Right atrium auricular region (tissue), 2 donors: ENCODE measurements at places on chromosomes 12 and 14. TPM values are rescaled to one million over a fixed set of nuclear protein-coding genes. Genes with fewer than 3 reads are reported as not detected.

Gene ACRBP
- 0.43 TPM for total RNA-seq

Gene SAMD4A
- total RNA-seq = 74.5 TPM

Gene KCNH3
- total RNA-seq = 1.0 TPM

Gene C12orf54
- not detected for total RNA-seq

Gene KLRC4
- total RNA-seq = not detected

Gene HOXC6
- not detected for total RNA-seq

Gene TMEM63C
- not detected for total RNA-seq

Gene NDUFA9
- 40.0 TPM for total RNA-seq

Gene AKAP6
- total RNA-seq = 112 TPM

DNA sequence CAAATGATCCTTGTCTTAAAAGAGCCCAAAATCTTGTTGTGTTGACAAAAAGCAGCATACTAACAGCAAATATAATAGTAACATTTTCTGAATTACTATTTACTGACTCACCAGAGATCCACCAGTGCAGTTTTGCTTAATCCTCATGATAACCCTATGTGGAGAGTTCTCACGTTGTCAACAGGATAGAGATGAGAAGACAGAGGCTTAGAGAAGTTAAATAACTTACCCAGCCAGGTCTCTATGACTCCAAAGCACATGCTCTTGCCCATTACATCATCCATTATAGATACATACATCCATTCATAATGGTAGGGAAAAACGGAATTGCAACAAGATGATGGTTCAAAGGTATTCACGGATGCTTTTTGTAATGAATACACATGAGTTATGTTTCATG, 111.9 kb downstream of the PAX9 start:
- H3K27me3 ChIP-seq = no peaks in the 10 kb centered on the region
- no peaks in the 10 kb centered on the region for H3K4me1 ChIP-seq
- DNase-seq = no peak
- no peaks in the 10 kb centered on the region for H3K36me3 ChIP-seq
- no peak overlapping the region for H3K4me3 ChIP-seq
- H3K27ac ChIP-seq = no peak overlapping the region

DNA sequence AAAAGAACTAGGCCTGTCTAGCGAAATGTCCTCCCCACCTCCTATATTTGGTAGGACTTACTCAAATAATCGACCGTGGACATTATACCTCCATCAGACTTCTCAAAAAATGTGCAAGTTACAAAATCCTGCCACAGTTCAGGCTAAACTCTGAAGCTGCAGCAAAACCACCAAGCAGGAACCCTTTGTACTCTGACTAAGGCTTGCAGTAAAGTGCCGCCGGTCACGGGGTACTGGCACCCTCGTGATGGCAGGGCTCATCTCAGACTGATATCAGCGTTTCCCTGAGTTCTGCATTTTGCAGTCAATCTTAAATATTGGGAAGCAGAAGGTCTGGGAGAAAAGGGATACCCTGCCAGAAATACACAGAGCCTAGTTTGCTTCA, 17.1 kb downstream of the SLC11A2 start:
- H3K27ac ChIP-seq = peak overlapping the region; percentile 75
- peaks cover 44% of the 10 kb centered on the region for H3K4me1 ChIP-seq
- H3K27me3 ChIP-seq = no peaks in the 10 kb centered on the region
- peak overlapping the region; percentile 38 for H3K4me3 ChIP-seq
- H3K36me3 ChIP-seq = peaks cover 27% of the 10 kb centered on the region

DNA sequence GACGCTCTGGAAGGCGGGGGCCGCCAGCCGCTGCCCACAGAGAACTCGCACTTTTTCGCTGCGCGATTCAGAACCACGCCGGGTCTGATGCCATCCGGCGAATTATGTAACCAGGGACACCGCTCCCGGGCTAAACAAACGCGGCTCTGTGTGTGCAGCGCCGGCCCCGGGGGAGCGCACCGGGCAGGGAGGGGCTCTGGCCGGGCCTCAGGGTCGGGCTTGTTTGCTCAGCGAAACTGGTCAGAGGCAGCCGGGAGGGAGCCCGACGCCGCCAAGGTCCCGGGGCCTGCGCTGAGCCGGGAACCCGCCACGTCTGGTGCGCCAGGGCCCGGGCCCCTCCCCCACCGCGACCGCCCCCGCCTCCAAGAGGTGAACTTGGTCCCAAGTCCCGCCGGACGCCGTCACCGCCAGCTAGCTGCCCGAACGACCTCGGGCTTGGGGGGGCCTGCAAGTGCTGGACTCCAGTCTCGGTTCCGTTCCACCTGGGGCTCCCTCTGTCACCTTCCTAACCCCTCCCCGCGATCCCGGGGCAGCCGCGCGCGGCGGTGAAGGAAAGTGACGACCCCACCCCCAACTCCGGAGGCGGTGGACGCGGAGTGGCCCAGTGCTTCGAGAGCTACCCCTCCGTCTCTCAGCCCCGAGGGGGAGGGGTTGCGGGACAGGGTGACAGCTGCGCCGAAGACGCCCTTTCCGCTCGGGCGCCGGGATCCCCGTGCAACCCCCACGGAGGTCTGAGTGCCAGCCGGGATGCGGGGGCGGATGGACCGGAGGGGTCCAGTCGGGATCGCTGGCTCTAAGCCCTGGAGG, 848 bp downstream of the CTDSP2 start:
- H3K4me3 ChIP-seq = peak overlapping the region; percentile 96
- H3K27me3 ChIP-seq = no peaks in the 10 kb centered on the region
- peak overlapping the region; percentile 99 for H3K27ac ChIP-seq
- no peaks in the 10 kb centered on the region for H3K36me3 ChIP-seq
- peak; percentile 85 for DNase-seq

- no peak overlapping the region for H3K27ac ChIP-seq
- no peak overlapping the region for H3K4me3 ChIP-seq
- H3K27me3 ChIP-seq = no peaks in the 10 kb centered on the region
- no peak for DNase-seq
These were observed 47.3 kb downstream of the WDR20 start for GRCh38 chr14:102187044-102187443.

DNA sequence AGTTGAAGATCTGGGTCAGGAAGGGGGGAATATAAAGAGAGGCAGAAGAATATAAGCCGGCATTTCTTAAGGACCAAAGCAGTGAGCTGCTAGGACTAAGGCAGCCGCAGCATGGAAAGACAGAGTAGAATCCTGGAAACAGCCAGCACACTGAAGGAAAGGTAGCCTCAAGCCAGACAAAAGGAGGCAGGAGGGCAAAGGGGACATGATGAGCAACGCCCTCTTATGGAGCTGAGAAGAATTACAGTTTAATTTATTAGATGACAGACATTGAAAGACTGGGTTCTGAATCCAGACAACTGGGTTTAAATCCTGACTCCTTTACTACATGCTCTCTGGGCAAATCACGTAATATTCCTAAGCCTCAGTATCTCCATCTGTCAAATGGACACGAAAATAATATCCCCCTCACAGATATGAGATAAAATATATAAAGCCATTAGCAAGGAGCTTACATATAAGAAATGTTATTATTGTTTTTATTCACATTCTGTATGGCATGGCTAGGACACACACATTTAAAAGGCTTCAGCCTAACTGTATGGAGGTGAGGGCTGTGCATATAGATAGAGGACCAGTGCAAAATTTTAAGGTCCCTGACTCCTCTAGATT, 8.1 kb upstream of the PCED1B start:
- no peak overlapping the region for H3K4me3 ChIP-seq
- no peaks in the 10 kb centered on the region for H3K27me3 ChIP-seq
- no peak for DNase-seq
- no peak overlapping the region for H3K27ac ChIP-seq
- H3K4me1 ChIP-seq = no peaks in the 10 kb centered on the region

- H3K4me1 ChIP-seq = no peaks in the 10 kb centered on the region
- no peak overlapping the region for H3K4me3 ChIP-seq
- H3K27ac ChIP-seq = no peak overlapping the region
- no peak for DNase-seq
These were observed 217.7 kb downstream of the AACS start for GRCh38 chr12:125282921-125283320.

DNA sequence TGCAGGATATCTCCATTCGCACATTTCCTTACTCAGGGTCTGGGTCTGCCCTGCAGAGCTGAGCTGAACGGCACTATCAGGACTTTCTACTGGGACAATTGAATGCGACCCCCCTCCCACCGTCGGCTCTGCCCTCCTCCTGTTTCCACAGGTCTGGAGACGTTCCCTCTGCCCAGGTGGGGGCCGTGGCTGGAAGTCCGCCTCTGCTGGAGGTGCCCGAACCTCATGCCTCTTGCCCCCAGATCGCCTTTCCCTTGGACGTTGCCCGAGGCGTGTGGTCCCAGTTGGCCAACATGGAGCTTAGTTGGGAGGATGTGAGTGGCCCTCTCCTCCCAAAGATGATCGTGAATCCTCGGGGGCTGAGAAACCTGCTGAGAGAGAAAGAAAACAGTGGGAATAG, 21.2 kb upstream of the KLC1 start:
- H3K4me1 ChIP-seq = no peaks in the 10 kb centered on the region
- no peak for DNase-seq
- peak overlapping the region; percentile 6 for H3K4me3 ChIP-seq
- no peaks in the 10 kb centered on the region for H3K36me3 ChIP-seq

GRCh38 chr12:106986135-106986534, 811 bp downstream of the MTERF2 start:
- peaks cover 5% of the 10 kb centered on the region for H3K36me3 ChIP-seq
- H3K27ac ChIP-seq = peak overlapping the region; percentile 95
- H3K27me3 ChIP-seq = no peaks in the 10 kb centered on the region
- H3K4me3 ChIP-seq = peak overlapping the region; percentile 67
- no peak for DNase-seq

- H3K27me3 ChIP-seq = no peaks in the 10 kb centered on the region
- H3K4me3 ChIP-seq = no peak overlapping the region
- DNase-seq = no peak
- no peaks in the 10 kb centered on the region for H3K36me3 ChIP-seq
These were observed 6.4 kb upstream of the CCDC60 start for GRCh38 chr12:119328111-119328510.

DNA sequence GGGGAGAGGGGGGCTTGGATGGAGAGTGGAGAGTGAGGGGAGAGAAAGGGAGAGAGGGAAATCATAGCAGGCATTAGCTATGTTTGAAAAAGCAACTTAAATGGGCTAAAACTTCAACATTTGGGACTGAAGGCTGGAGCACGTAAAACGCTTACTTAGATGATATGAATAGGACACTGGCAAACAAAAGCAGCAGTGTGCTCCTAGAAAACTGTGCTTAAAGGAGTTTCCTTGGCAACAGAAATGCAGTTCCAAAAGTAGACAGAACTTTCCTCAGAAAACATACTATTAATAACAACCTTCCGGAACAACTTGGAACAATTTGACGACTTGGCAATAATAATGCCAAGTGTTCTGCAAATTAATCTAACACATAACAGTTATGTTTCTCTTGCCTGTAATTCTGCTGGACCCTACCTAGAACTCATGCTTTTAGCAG, 235.5 kb upstream of the NPAS3 start:
- DNase-seq = no peak
- peak overlapping the region; percentile 88 for H3K27ac ChIP-seq
- H3K4me3 ChIP-seq = peak overlapping the region; percentile 0
- H3K4me1 ChIP-seq = peaks cover 32% of the 10 kb centered on the region
- H3K36me3 ChIP-seq = no peaks in the 10 kb centered on the region

DNA sequence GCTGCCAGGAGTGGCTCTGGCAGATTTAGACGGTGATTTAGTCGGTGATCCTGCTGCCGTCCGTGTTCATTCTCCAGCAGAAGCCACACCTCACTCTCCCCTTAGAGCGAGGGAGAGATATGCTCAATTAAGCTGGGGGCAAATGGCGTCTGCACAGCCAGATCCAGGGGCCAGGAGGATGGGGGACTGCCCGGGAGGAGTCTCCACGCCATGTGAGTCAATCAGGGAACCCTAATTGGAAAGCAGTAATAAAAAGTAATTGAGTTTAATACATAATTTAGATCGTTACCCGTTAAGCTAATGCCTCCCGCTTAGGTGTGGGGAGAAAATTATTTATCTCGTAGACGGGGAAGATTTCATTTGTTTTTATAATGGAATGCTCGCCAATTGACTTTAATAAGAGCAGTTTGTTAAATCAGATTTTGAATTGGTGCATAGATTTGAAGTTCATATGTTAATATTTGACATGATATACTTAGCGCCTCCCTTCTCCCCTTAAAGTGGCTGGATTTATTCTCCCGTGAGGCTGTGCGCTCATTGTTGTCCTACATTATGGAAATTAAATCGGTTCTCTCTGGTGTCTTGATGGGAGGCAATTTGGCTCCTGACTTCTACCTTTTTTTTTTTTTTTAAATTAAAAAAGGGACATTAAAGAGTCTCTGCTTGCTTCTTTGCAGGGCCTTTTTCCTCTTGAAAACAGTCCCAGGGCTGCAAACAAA, 104.9 kb upstream of the C14orf180 start:
- no peak overlapping the region for H3K27ac ChIP-seq
- no peak for DNase-seq
- no peaks in the 10 kb centered on the region for H3K4me1 ChIP-seq
- H3K36me3 ChIP-seq = no peaks in the 10 kb centered on the region
- no peak overlapping the region for H3K4me3 ChIP-seq

GRCh38 chr14:71135911-71136310, 228.7 kb downstream of the PCNX1 start:
- no peak for DNase-seq
- H3K27me3 ChIP-seq = no peaks in the 10 kb centered on the region
- no peaks in the 10 kb centered on the region for H3K4me1 ChIP-seq
- H3K36me3 ChIP-seq = no peaks in the 10 kb centered on the region

DNA sequence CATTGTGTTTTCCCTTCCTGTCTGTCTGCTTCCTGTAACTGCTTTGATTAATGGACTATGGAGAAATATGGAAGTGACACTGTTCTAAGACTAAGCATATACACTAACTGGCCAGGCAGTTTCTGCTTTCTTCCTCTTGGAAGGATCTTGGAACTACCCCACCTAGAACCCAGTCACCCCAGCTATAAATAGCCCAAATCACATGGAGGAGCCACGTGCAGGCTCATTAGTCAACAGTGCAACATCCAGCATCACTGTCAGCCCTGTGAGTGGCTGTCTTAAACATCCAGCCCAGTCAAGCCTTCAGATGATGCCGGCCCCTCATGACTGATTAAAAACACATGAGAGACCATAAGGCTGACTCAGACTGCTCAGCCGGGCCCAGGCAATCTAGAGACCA, 39.2 kb downstream of the BCAT1 start:
- H3K27me3 ChIP-seq = no peaks in the 10 kb centered on the region
- H3K4me3 ChIP-seq = no peak overlapping the region
- no peak overlapping the region for H3K27ac ChIP-seq
- no peaks in the 10 kb centered on the region for H3K4me1 ChIP-seq

- H3K36me3 ChIP-seq = no peaks in the 10 kb centered on the region
- H3K4me3 ChIP-seq = no peak overlapping the region
- no peaks in the 10 kb centered on the region for H3K27me3 ChIP-seq
- H3K27ac ChIP-seq = no peak overlapping the region
- no peak for DNase-seq
These were observed 181.1 kb downstream of the ASCL1 start for GRCh38 chr12:103138538-103138937.

DNA sequence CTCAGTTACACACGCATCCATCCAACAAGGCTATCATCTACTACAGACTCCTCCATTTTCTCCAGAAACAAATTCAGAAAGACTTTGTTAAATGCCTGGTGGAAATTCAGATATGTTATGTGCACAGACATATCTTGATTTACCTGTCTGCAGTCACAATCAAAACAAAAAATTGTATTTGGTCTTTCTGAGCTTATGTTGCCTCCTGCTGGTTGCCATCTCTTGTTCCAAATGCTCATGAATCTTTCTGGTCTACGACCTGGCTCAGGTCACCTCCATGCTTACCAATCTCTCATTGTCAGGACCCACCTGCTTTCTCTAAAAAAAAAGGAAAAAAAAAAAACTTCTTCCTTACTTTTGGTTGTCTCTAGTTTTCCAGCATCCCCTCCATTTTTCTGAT, 169.2 kb upstream of the PLXNC1 start:
- no peak overlapping the region for H3K4me3 ChIP-seq
- H3K36me3 ChIP-seq = no peaks in the 10 kb centered on the region
- H3K4me1 ChIP-seq = no peaks in the 10 kb centered on the region
- H3K27me3 ChIP-seq = no peaks in the 10 kb centered on the region
